Activated CD8-positive, alpha-beta memory T cell treated with anti-CD3 and anti-CD28 coated beads for 1 hour (primary cell): ENCODE measurements at places on chromosomes 2 and 18.

- DNase-seq, result no peak
Measured at GRCh38 chr18:24933345-24933744, 418.6 kb downstream of the ZNF521 start.

DNA sequence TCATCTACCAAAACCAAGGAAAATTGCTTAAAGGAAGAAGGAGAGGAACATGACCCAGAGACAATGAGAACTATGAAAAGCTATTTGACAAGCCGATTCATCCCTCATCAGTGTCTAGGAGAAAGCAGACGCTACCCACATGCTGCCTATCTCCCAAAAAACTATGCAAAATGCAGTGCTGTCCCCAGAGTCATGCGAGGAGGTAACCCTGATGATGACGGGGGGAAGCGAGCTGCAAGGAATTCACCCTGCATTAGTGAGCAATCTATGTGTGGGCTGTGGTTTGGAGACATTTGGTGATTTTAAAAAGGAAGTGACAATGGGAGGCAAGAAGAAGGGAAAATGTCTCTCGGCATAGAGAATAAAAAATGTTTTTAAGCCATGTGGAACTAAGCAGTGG, 472.7 kb downstream of the CMPK2 start:
- no peak for DNase-seq

DNA sequence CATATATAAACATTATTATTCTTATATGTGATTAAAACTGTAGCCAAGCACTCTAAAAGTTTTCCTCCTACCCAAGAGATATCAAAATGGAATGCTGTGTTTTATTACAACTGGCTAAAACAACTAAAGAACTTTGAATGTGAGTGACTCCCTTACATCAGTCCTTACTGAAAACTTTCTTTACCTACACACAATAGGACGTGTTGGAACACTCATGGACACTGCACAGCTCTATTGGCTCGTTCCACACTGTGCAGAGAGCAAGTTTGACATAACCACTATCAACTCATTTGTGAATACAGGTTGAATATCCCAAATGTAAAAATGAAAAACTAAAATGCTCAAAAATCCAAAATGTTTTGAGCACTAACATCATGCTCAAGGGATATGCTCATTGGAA, 650.6 kb downstream of the SLC4A3 start:
- DNase-seq, result no peak

DNA sequence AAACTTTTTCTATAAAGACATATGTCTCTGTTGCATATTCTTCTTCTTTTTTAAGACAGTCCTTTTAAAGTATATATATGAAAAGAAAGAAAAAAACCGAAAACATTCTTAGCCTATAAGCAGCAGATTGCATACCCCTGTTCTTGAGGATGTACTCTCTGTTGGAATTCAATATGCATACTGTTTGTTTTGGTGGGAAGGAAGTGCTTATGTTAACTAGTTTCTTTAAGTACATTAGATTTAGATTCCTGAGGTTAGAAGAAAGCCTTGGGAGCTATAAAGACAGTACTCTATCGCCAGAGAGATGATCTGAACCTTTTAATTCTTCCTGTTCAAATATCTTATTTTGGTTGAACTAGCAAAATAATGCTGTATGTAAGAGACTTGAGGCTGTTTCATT, 46.8 kb upstream of the TBR1 start:
- DNase-seq, result no peak
